H1 (cell line): ENCODE measurements at places on chromosomes 12 and 14.

DNA sequence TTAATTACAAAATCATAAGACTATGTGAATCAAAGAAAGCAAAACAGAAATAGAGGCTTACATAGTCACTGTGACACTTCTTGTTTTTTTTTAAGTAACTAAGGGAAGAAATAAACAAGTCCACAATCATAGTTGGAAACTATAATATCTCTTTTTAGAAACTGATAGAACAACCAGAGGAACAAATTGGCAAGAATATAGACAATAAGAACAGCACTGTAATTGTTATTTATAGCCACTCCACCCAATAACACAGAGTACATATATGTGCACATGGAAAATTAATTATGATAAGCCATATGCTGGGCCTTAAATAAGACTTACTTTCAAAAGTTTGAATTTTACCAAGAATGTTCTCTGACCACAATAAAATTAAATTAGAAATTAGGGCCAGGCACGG is 101.1 kb downstream of the PLEKHG7 start:
- H3K36me3 ChIP-seq: no peaks in the 10 kb centered on the region
- no peak overlapping the region for H3K4me3 ChIP-seq
- no peak overlapping the region for H3K27ac ChIP-seq
- no peaks in the 10 kb centered on the region for H3K4me1 ChIP-seq

DNA sequence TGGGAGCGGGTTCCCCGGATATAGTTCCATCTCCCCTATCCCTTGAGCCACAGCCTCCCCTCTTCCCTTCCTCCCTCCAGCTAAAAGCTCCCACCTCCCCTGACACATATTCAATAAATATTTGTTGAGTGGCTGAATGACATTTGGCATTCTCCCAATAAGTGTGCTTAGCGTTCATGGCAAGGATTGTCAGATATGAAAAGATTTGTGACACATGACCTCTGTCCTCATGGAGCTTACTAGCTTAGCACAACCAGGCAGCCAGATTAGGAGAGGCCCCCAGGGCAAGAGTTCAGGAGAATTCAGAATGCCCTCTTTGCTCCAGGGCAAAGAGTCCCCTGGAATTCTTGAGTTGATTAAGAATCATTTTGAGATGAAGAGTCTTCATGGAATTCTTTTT is 22.5 kb upstream of the SLC6A12 start:
- DNase-seq: no peak
- no peak overlapping the region for H3K27ac ChIP-seq
- H3K36me3 ChIP-seq: no peaks in the 10 kb centered on the region
- H3K27me3 ChIP-seq: no peaks in the 10 kb centered on the region

GRCh38 chr12:132143336-132144071 is 615 bp downstream of the DDX51 start:
- H3K27ac ChIP-seq: peak overlapping the region; percentile 30; the same call in 1 of the 2 replicates
- peaks cover 23% of the 10 kb centered on the region; the same call in 1 of the 2 replicates for H3K36me3 ChIP-seq
- DNase-seq: no peak

GRCh38 chr12:101942250-101942605 is 64.8 kb downstream of the DRAM1 start:
- no peaks in the 10 kb centered on the region for H3K36me3 ChIP-seq
- H3K27me3 ChIP-seq: no peaks in the 10 kb centered on the region
- DNase-seq: no peak
- no peaks in the 10 kb centered on the region for H3K4me1 ChIP-seq
- no peak overlapping the region for H3K4me3 ChIP-seq

- H3K36me3 ChIP-seq: no peaks in the 10 kb centered on the region
- no peaks in the 10 kb centered on the region for H3K27me3 ChIP-seq
- H3K4me1 ChIP-seq: no peaks in the 10 kb centered on the region
- no peak overlapping the region; the same call in 1 of the 2 replicates for H3K27ac ChIP-seq
- no peak for DNase-seq
Measured at GRCh38 chr14:89214221-89214965, 202.6 kb downstream of the FOXN3 start.

- H3K36me3 ChIP-seq: no peaks in the 10 kb centered on the region
- no peak for DNase-seq
- H3K4me1 ChIP-seq: peaks cover 4% of the 10 kb centered on the region
- H3K4me3 ChIP-seq: no peak overlapping the region
- no peaks in the 10 kb centered on the region for H3K27me3 ChIP-seq
Measured at GRCh38 chr14:87087881-87088280, 905.1 kb downstream of the GALC start.

- no peak overlapping the region for H3K27ac ChIP-seq
- H3K36me3 ChIP-seq: no peaks in the 10 kb centered on the region
- no peaks in the 10 kb centered on the region for H3K27me3 ChIP-seq
- no peak for DNase-seq
- H3K4me1 ChIP-seq: peaks cover 40% of the 10 kb centered on the region
- H3K4me3 ChIP-seq: no peak overlapping the region
Measured at GRCh38 chr14:68939893-68940613, 39.0 kb downstream of the ACTN1 start.

- no peak for DNase-seq
- peaks cover 4% of the 10 kb centered on the region for H3K4me1 ChIP-seq
Measured at GRCh38 chr12:64077922-64078321, 144.2 kb downstream of the KICS2 start.

- no peak overlapping the region for H3K27ac ChIP-seq
- no peaks in the 10 kb centered on the region for H3K27me3 ChIP-seq
- no peaks in the 10 kb centered on the region for H3K36me3 ChIP-seq
- DNase-seq: no peak
- H3K4me1 ChIP-seq: peaks cover 9% of the 10 kb centered on the region
Measured at GRCh38 chr14:95523051-95523814, 6.8 kb upstream of the SYNE3 start.

DNA sequence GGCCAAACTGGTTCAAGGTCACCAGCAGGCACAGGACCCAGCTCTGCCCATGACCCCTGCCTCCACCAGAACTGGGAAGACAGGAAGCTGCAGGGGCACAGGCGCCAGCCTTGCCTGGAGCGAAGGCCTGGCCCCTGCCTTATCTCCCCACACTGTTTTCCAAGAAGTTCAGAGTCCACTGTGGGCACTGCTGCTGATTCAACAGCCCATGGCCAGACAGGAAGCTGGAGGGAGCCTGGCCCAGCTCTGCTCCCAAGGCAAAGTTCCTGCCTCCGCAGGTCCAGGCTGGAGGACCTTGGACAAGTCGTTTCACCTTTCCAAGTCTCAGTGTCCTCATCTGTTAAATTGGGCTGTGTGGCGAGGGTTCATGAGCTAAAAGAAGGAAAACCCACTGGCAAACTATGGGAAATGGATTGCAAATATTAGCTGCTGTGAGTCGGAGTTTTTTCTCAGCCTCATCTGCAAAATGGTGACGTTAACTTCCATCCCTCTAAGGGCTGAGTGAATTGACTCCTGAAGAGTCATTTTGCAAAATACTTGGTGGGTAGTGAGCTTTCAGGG is 1.2 kb downstream of the PHETA1 start:
- H3K4me3 ChIP-seq: no peak overlapping the region; the same call in 1 of the 2 replicates
- H3K4me1 ChIP-seq: peaks cover 3% of the 10 kb centered on the region
- no peak overlapping the region for H3K27ac ChIP-seq
- peaks cover 13% of the 10 kb centered on the region; the same call in 1 of the 2 replicates for H3K27me3 ChIP-seq
- no peaks in the 10 kb centered on the region; the same call in 1 of the 2 replicates for H3K36me3 ChIP-seq

GRCh38 chr12:17137396-17137795 is 531.4 kb upstream of the LMO3 start:
- H3K27ac ChIP-seq: no peak overlapping the region
- no peak for DNase-seq

DNA sequence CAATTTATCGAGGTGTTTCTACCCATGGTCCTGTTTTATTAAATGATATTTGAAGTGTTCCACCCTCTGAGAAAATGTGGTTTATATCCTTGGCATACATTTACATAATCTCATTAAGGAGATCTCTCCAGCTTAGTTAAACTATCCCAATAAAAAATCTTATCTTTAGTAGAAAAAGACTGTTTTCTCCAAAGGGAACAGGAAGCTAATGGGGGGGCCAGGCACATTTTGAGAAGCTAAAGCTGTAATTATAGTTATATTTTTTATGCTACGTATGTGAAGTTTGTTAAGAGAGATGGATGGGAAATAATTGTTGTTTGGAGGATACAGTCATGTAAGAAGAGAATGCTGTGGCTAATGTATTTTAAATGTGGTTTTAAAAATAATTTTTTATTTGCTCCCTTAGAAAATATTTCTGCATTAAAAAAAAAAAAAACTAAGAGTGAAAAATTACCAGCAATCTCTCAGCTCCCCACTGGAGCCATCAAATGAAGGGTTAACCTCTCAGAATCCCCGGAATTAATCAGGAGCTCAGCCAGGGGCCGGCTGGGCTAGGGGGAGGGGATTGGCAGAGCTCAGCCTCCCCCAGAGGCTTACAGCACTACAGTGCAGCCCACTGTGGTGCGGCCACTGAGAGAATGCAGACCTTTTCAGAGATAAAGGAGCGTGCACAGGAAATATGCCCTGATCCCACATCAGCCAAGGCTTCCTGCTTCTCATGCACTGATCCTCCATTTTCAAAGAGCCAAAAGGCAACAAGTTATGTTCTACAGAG is 185.8 kb downstream of the EGLN3 start:
- H3K4me3 ChIP-seq: peak overlapping the region; percentile 43
- peaks cover 16% of the 10 kb centered on the region; the same call in 1 of the 2 replicates for H3K4me1 ChIP-seq
- H3K27ac ChIP-seq: no peak overlapping the region
- H3K36me3 ChIP-seq: no peaks in the 10 kb centered on the region
- DNase-seq: no peak

GRCh38 chr12:8950702-8951478 is 1.4 kb upstream of the M6PR start:
- H3K4me1 ChIP-seq: no peaks in the 10 kb centered on the region
- peaks cover 2% of the 10 kb centered on the region; the same call in 1 of the 2 replicates for H3K36me3 ChIP-seq
- H3K4me3 ChIP-seq: peak overlapping the region; percentile 93
- no peaks in the 10 kb centered on the region for H3K27me3 ChIP-seq
- DNase-seq: no peak

- no peak for DNase-seq
- H3K4me1 ChIP-seq: no peaks in the 10 kb centered on the region; the same call in 1 of the 2 replicates
- no peak overlapping the region for H3K27ac ChIP-seq
Measured at GRCh38 chr12:95966287-95966870, 23.2 kb downstream of the AMDHD1 start.

- peak; percentile 45 for DNase-seq
- H3K27ac ChIP-seq: no peak overlapping the region
- peaks cover 3% of the 10 kb centered on the region; the same call in 1 of the 2 replicates for H3K4me1 ChIP-seq
- H3K4me3 ChIP-seq: peak overlapping the region; percentile 55
Measured at GRCh38 chr12:23950210-23950774, 822 bp upstream of the SOX5 start.

- H3K4me1 ChIP-seq: peaks cover 6% of the 10 kb centered on the region
- peak; percentile 76 for DNase-seq
- H3K27ac ChIP-seq: no peak overlapping the region
- H3K36me3 ChIP-seq: no peaks in the 10 kb centered on the region
- H3K27me3 ChIP-seq: no peaks in the 10 kb centered on the region
Measured at GRCh38 chr12:107607464-107608392, 77.9 kb upstream of the PWP1 start.

DNA sequence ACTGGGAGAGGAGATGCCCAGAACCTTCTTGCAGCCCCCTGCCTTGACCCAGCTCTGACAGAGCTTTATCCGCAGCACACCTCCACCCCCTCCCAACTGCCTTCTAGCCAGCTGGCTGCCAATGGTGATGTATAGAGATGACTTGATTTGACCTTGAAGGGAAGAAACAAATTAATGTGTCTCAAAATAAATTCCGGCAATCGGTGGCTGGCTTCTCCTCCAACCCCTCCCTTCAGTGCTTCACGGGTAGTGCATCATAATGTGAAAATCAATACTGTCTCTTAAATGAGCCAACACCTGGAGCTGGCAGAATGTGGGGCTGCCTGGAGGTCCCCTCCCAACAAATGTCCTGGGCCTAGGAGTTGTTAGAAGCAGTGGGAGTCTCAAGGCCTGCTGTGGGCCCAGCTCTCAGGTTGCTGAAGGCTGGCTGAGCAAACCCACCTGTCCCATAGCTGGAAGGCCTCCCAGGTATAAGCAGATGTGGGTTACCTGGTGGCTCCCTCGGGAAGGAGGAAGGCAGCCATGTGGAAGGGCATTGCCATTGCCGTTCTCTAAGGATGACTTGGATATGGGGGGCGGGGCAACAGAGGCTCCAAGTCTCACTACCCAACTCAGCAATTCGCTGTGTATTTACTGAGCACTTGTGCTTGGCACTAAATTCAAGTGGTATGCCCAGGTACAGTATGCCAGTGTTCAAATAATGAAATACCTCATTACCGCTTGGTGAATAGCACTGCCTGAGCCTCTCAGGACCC is 23.2 kb downstream of the HSPB8 start:
- peaks cover 16% of the 10 kb centered on the region for H3K4me1 ChIP-seq
- H3K4me3 ChIP-seq: no peak overlapping the region
- H3K27ac ChIP-seq: peak overlapping the region; percentile 67; the same call in 1 of the 2 replicates

- no peak overlapping the region for H3K4me3 ChIP-seq
- no peaks in the 10 kb centered on the region; the same call in 1 of the 2 replicates for H3K36me3 ChIP-seq
- H3K27me3 ChIP-seq: no peaks in the 10 kb centered on the region
- H3K27ac ChIP-seq: no peak overlapping the region
- DNase-seq: no peak
Measured at GRCh38 chr12:3005736-3006135, 46.5 kb downstream of the TEAD4 start.

DNA sequence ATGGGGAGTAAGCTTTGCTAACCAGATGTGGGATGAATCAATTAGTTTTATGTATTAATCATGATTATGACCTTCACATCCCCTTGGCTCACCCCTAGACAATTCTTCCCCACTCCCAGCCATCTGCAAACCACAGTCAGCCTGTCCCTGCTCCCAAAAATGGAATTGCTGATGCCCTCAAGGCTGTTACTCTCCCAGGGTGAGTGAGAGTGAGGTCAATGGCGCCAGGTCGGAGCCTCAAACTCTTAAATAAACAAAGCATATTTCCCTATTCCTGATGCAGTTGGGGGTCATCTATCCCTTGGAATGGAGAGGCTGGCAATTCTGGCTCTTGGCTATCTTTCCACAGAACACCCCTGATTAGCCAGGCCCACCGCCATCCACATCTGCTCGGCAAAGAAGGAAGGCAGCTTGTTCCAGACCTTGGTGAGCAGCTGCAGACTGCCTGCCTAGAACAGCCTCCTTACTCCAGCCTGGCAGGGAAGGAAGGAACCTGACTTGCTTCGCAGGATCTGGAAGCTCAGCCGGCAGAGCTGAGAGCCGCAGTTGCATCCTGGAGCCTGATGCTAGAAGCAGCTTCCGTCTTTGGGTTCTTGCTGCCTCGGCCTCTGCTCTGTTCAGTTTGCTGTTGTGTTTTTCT is 57.0 kb downstream of the SMUG1 start:
- no peak overlapping the region for H3K4me3 ChIP-seq
- H3K36me3 ChIP-seq: no peaks in the 10 kb centered on the region
- H3K4me1 ChIP-seq: no peaks in the 10 kb centered on the region

DNA sequence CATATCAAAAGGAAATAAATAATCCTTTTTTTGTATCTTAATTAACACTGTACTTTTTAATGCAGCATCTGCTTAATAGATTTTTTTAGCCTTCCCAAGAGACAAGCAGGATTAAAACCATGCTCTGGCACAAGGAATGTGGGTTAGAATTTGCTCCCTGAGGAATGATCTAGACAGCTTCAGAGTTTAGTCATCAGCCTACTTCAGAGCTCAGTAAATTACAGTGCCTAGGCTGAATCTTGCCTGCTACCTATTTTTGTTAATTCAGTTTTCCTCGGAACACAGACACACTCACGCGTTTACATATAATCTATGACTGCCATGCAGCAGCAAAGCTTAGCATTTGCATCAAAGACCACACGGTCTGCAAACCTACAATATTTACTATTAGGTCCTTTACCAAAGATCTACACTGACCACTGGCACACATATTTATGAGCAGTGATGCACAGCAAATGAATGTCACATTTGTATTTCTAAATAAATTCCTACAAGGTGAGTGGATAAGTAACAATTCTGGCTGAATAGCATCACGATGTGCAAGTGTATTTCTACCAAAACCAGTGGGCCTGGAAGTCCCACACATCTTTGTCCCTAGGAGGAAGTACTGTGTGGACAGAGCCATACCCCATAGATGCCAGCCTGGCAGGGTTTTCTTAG is 309.8 kb upstream of the TMEM132C start:
- no peaks in the 10 kb centered on the region for H3K27me3 ChIP-seq
- no peaks in the 10 kb centered on the region for H3K4me1 ChIP-seq
- no peak overlapping the region for H3K27ac ChIP-seq
